ENCODE measurements at places on chromosomes 2 and 18.

GRCh38 chr18:79413025-79413424 lies 17.3 kb downstream of the NFATC1 start:
- no peak for DNase-seq

GRCh38 chr2:60652832-60653340 lies 99.4 kb upstream of the BCL11A start:
- DNase-seq = no peak

GRCh38 chr2:185802926-185803325 lies 64.3 kb downstream of the FSIP2 start:
- no peak for DNase-seq

DNA sequence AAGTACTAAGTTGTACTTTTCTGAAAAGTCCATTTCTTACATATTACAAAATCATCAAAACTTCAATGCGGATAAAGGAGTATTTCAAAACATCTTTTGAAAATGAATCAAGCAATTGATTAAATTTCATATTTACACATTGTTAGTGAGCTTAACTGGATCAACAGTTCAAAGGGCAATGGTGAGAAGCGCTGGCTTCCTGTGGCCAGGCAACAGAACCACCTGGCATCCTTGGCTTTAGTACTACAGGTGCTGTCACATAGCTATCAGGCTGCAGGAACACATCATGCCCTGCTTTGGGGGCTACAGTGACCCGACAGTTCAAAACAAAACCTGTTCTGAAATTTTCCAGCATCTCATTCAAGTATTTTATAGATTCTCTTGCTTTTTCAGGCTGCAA lies 59.2 kb downstream of the SMAD2 start:
- no peak for DNase-seq

DNA sequence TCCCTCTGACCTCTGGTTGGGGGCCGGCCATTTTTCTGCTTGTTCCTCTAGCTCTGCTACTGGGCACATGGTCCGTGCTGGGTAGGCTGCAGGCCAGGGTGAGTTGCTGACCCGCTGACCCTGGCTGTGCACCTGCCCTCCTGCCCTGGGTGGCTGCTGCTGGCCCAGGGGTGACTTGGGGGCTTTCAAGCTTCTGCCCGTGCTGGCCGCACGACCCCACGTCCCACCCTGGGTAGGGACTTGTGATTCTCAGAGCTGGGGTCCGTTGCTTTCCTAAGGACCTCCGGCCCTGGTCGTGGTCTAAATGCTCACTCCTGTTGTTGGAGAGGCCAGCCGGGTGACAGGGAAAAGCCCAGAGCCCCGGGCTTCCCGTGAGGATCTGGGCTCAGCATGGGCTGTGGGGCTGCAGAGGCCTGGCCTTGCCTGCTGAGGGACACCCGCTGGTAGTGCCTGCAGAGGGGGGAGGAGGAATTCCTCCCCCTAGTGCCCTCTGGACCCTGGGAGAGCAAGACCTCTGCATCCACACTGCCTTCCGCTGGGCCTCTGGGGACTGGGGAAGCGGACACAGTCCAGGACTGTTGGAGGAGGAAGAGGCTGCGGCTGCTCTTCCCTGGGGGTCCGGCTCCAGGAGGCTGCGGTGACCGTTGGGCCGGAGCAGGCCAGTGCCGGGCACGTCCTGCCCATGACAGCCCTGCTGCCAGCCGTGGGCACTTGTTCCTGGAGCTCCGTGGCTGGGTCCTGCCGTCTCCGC lies 6.3 kb upstream of the GAL3ST2 start:
- no peak for DNase-seq

DNA sequence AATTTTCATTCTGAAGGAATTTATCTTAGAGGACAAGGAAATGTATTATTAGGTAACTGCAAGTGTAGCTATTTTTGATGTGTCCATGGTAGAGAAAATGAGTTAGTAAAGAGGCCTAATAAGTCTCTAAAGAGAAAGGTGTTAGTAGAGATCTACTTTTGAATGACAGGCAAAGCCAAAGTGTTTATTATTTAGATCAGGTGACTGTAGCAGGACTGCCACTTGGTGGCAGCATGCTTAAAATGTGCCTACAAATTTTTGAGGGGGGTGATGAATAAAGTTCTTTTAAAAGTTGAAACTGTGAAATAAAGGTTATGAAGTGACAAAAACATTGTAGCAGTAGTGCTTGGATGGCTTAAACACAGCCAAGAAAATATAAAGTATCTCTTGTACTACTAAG lies 421.5 kb upstream of the MEIS1 start:
- DNase-seq = no peak

- DNase-seq = no peak
Measured at GRCh38 chr2:10478916-10479315, 30.8 kb upstream of the ODC1 start.

- no peak for DNase-seq
Measured at GRCh38 chr18:23136326-23137096, 1.2 kb downstream of the CABLES1 start.

DNA sequence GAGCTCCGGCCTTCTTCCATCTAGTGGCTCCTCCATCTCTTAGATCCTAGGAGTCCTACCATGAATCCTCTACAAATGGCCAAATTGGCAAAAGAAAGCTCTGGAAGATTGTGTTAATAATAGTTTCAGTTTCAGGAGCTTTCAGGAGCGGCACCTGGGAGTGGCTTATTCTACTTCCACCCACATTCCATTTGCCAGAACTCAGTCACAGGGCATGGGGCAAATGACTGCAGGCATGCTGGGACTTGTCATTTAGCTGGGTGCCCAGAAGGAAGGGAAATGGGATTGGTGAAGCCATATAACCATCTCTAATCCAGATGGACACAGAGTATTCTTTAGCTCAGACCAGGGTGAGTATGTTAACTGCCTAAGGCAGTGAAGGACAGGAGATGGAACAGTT lies 3.6 kb upstream of the LRATD1 start:
- DNase-seq = peak; percentile 43

DNA sequence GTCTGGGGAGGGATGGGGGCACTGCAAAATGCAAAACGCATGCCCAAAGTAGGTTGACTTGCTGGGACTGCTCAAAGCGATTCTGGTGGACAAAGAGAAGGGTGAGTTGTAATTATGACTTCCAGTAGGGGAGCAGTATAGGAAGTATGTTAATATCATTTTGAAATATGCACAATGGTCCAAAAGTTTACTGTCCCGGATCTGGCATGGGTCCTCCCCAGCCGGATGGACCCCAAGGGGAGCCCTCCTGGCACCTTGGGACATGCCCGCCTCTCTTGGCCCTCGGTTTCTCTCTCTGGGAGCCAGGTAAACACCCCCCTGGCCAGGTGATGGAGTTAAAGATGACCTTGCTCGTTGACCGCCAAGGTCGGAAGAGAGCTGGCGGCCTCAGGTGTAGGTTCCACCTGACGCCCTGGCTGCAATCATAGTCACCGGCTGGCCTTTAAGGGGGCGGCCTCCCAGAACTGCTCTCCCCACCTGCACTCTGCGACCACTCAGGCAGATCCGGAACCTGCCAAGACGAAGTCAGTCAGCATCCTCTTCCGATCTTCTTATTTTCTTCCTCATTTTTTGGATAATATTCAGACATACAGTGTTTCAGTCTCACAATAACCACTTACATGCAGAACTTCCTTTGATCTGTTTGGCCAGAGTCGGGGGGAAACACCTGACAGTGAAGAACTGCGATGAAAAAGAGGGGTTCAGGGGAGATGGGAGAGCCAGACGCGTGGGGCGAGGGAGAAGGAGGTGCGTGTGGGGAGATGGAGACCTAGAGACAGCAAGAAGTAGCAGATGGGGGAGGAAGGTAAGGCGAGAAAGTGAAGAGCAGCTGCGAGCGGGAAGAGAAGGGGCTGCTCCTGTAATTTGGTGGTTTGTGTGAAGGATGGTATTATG lies 148.3 kb downstream of the MEIS1 start:
- DNase-seq = no peak

DNA sequence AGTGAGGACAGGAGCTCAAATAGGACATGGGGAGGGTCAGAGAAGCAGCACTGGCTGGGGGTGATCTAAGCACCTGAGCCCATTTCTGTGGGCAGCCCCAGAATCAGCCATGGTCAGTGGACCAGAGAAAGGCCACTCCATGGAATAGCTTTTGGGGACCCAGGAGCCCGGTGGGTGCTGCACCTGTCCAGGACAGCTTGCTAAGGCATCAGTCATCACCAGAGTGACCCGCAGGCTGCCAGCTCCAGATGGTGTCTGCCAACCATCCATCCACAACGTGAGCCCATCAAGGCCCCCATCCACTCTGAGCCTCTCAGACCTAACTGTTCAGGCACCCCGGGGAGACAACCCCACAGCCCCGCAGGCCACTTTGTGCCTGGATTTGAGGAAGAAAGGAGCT lies 23.6 kb upstream of the COL6A3 start:
- no peak for DNase-seq

DNA sequence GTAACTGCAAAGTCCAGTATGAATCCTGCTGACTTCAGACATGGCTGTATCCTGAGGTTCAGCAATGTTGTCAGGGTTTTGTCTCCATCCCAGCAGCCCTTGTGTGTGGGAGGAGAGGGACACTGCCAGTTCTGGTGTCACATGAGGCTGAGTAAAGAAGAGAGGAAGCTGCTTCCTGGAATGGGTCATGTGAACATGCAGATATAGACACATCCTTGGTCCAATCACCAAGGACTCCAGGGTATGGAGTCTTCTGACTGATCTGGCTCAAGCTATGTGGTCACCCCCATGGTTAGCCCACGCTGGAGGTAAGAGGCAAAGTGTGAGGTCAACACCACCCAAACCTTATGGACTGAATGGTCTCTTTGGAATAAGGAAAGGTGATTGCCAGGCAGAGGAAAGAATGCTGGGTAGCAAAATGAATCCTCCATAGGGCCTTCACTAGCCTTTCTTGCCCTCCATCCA lies 134.4 kb upstream of the SLC1A4 start:
- DNase-seq = peak; percentile 64

DNA sequence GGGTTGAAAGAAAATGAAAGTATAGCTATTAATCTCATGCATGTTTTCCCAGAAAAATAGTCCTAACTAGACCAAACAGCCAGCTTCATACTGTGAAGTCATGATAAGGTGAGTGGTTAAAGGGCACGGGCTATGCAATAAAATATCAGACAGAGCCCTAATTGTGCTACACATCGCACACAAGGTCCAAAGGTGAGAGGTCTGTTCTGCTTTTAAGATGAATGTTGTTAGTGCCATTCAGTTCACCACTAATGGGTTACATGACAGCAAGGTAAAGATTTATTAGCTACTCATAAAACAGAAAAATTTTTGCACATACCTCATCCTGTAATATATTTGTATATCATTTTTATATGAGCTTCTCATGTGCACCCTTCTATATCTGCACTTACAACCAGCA lies 105.0 kb upstream of the STK17B start:
- DNase-seq = no peak

GRCh38 chr18:3447068-3447894 lies 2.7 kb upstream of the TGIF1 start:
- peak; percentile 50 for DNase-seq

- no peak for DNase-seq
Measured at GRCh38 chr2:60422826-60423483, 130.5 kb downstream of the BCL11A start.

DNA sequence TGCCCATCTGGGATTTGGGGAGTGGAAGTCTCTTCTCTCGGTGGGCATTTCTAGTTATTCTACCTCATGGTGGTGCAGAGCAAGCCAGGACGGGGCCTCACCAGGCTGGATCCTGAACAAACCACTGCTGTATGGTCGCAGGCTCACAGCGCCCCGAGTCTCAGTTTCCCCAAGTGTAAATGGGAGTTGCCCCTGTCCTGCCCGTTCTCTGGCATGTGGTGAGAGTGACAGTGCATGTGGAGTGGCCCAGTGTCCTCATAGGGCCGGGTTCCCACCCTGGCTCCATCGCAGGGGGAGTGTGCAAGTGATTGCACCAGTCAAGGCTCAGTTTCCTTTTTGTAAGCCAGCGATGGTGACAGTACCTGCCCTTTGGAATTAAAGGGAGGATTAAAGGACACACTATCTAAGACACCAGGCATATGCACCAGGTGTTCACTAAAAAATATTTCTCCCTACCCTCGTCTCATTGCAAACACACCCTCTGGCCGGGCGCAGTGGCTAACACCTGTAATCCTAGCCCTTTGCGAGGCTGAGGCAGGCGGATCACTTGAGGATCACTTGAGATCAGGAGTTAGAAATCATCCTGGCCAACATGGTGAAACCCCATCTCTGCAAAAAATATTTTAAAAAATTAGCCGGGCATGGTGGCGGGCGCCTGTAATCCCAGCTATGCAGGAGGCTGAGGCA lies 173.3 kb upstream of the MYCN start:
- no peak for DNase-seq

- DNase-seq = peak; percentile 70
Measured at GRCh38 chr18:58135183-58135641, 91.2 kb downstream of the NEDD4L start.

DNA sequence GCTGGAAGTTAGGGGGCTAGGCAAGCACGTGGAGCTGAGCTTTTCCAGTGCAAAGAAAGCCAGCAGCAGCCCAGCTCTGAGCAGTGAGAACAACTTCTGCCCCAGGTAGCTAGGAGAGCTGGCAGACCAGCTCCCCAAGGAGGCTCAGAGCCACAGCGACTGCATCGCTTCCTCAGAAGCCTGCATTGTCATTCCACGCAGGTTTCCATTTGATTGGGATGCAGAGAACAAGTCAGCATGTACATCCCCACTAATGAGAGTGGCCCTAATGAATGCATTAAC lies 45.1 kb downstream of the C1QL2 start:
- no peak for DNase-seq

DNA sequence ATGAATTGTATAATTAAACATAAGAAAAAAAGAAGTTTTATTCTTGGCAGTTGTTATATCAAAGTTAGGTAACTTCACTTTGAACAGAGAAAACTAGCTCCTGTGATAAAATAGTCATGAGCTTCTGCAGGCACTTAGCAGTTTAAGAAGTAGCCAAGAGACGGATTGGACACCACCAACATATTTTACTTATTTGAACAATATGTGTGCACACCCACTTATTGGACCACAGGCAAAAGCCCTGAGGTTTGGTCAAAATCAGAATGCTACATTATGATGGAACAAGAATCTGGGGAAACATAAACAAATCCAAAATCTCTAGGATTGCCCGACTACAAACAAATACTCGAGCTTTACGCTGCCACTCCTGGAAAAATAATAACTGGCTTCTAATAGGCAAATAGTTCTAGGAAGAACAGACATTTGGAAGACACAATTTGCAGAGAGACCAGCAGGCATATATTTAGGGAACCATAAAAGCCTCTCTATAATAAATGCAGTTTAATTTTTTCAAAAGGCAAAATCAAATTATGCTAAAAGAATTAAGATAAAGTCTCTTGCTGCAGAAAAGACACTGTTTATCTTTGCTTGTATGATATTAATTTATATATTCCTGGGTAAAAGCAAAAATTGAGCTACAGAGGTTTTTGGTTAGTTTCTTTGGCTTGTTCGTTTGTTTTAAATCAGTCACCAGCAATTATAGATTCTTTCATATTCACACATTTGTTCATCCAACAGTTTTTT lies 117.9 kb downstream of the CDC42EP3 start:
- no peak for DNase-seq

DNA sequence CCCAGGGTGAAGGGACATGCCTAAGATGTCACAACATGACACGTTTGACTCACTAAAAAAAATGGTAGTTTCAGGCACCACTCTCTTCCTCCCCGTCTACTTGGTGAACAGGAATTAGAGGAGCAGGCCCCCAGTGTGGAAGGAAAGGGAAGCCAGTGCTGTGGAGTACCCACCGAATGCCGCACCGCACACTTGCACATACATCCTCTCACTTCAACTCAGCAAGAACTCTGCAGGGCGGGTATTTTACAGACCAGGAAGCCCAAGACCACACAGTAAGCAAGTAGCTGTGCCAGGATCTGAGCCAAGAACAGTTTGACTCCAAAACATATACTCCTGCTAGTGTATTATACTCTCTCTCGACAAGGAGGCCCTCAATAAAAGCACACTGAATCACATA lies 69.8 kb downstream of the BCL2 start:
- DNase-seq = no peak
